NCI-H1092 (cell line): ENCODE measurements at places on chromosomes 1 and 21.

- no peak for DNase-seq
Observed at GRCh38 chr21:33116676-33117075, 46.7 kb downstream of the OLIG1 start.

- peak; percentile 26 for DNase-seq
Observed at GRCh38 chr21:43193651-43194302, 25.0 kb downstream of the CRYAA start.

DNA sequence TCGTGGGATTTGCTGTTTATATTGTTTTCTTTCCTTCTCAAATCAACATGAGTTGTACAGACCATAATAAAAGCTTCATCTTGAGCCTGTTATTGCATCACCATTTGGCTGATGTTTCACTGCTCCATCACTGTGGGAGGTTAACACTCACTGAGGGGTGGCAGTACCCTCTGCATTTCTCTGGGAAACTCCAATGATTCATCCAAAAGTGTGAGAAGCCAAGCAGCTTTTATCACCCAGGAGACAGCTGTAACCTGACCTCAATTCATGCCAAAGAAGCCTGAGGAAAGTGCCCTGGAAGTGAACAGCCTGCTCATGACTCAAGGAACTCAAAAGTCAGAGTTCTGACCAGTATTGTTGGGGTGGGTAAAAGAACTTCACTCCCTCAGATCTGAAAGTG, 84.1 kb downstream of the GPR88 start:
- DNase-seq: no peak

- DNase-seq: no peak
Observed at GRCh38 chr1:198318085-198318484, 161.3 kb downstream of the NEK7 start.

GRCh38 chr1:214445199-214445598, 106.2 kb downstream of the PTPN14 start:
- no peak for DNase-seq

DNA sequence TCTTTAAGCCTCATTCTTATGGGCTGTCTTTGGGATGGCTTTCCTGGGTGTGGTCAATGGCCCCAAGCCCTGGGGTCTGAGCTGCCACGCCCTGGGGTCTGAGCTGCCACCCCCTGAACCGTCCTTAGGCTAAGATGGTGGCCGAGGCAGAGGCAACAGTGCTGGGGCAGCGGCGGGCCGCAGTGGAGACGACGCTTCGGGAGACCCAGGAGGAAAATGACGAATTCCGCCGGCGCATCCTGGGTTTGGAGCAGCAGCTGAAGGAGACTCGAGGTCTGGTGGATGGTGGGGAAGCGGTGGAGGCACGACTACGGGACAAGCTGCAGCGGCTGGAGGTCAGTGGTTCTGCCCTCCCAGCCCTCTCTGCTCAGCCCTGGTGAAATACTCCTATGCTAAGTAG, 10.3 kb upstream of the TUFT1 start:
- DNase-seq: no peak

- DNase-seq: no peak
Observed at GRCh38 chr1:108034396-108034795, 69.4 kb upstream of the VAV3 start.

GRCh38 chr1:57831624-57832023, 407.8 kb upstream of the DAB1 start:
- DNase-seq: no peak

GRCh38 chr1:84847253-84848250, 45.5 kb downstream of the LPAR3 start:
- DNase-seq: peak; percentile 96

- DNase-seq: no peak
Observed at GRCh38 chr1:248140846-248141245, 4.1 kb upstream of the OR2M5 start.

- DNase-seq: peak; percentile 16
Observed at GRCh38 chr1:154943649-154944400, 7.3 kb upstream of the PMVK start.

GRCh38 chr1:213977486-213977842, 10.3 kb upstream of the PROX1 start:
- no peak for DNase-seq

DNA sequence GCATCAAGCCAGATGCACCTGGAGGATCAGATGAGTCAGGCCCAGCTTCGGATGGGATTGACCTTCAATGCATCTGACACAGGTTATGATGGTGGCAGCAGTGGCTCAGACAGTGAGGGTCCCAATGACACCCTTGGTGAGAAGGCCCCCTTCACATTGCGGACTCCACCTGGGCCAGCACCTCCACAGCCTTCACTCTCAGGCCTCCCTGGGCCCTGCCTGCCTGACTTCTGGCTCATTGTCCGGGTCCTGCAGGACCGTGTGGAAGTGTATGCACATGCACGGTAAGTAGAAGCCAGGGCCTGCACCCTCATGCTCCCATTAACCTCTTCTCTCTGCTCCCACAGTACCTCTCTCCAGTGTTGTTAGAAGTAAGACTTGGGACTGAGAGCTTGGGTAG, 20.8 kb downstream of the HYI start:
- no peak for DNase-seq

DNA sequence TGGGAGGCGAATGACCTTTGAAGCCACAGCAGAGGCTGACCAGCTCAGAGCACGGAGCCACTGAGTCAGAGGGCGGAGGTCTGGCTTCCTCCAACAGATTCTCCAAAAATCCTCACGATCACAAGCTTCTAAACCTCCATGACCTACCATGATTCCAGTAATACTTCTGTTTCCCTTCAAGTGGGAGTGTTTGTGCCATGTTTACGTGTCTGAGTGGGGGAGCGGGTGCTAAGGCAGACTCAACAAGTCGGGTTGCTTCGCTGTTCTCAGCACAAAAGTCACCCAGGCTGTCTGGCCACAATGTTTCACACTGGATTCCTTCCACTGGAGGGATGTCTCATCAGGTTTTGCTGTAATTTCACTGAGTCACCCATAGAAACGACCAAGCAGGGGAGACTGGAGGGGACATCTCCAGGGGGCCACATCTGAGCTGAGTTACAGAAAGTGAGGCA, 86.2 kb downstream of the SLC66A1 start:
- no peak for DNase-seq

DNA sequence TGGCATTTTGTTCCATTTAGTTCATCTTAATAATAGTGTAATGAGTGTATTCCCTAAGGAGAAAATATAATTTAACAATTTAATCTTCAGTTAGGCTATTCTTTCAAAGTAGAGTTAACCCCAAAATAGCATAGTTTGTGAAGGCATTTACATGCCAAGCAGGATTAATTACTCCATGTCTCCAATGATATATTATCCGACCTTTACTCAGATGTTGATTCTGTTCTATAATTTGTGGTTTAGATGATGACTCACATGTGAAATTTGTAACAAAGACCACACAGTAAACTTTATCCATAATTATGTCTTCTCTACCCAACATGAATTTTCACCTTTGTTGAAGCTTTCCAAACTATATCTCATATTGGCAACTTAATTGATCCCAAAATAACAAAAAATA, 2065.2 kb downstream of the MRPL39 start:
- no peak for DNase-seq

DNA sequence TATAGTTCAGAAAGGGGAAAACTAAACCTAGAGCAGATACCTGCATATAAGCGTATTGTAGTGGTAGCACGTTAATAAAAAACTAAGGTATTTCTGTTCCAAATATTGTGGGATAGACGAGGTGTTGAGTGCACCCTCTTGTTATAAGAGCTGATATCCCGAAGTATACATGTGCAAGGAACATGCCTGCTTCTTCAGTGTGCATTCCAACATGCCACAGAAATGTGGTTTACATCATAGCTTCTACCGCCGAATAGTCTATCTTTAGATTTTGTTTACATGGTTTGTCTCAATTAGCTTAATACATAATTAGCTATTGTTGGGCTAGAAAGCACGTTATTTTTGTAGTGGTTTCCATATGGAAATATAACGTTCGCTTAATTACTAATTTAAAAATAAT, 2.2 kb downstream of the CHRM3 start:
- DNase-seq: no peak

GRCh38 chr1:232382671-232383070, 247.3 kb downstream of the SIPA1L2 start:
- DNase-seq: no peak

- DNase-seq: peak; percentile 51
Observed at GRCh38 chr1:228734881-228735801, at the start of gene RHOU. TSS of gene RHOU (plus strand) at chr1:228735479. CDS start at chr1:228735743, 264 bp downstream.

DNA sequence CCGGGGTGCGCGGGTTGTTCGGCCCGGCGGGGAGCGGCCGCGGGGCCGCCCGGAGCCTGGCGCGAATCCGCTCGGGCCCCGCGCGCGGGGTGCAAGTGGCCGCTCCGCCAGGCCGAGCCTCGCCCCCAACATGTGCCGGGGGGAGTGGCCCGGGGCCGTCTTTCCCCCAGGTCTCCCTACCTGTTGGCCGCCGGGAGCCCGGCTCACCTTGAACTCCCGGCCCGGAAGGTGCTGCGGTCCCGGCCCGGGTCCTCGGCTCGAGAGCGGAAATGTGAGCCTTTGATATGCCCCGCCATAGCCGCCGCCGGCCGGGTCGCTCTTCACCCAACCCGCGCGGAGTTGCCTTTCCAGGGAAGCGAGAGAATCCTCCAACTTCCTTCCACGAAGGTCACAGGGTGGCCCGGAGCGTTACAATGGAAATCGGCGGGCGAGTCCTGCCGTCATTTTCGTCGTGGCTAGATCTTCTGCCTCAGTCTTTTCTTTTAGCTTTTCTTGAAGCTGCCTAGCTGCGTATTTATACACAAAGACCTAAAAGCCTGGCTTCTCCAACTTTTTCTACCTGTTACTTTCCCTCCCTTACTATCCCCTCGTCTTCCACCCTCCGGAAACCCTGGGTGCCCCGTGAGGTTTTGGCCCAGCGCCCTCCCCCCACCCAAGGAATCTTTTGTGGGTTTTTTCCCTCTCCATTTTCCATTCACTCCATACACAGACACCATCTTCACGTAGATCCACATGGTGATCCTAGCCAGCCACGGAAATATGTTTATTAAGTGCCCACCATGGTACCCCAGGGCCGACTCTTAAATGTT, 867 bp downstream of the PTGFRN start:
- no peak for DNase-seq

GRCh38 chr21:22083899-22084298, 1085.7 kb downstream of the NCAM2 start:
- no peak for DNase-seq

- DNase-seq: no peak
Observed at GRCh38 chr1:185158800-185159199, 1.8 kb downstream of the SWT1 start.

GRCh38 chr1:230350208-230350921, 75.8 kb downstream of the PGBD5 start:
- no peak for DNase-seq

GRCh38 chr1:62401034-62401760, 35.7 kb upstream of the USP1 start:
- no peak for DNase-seq

- no peak for DNase-seq
Observed at GRCh38 chr1:149843431-149844041, 55.8 kb upstream of the BOLA1 start.

DNA sequence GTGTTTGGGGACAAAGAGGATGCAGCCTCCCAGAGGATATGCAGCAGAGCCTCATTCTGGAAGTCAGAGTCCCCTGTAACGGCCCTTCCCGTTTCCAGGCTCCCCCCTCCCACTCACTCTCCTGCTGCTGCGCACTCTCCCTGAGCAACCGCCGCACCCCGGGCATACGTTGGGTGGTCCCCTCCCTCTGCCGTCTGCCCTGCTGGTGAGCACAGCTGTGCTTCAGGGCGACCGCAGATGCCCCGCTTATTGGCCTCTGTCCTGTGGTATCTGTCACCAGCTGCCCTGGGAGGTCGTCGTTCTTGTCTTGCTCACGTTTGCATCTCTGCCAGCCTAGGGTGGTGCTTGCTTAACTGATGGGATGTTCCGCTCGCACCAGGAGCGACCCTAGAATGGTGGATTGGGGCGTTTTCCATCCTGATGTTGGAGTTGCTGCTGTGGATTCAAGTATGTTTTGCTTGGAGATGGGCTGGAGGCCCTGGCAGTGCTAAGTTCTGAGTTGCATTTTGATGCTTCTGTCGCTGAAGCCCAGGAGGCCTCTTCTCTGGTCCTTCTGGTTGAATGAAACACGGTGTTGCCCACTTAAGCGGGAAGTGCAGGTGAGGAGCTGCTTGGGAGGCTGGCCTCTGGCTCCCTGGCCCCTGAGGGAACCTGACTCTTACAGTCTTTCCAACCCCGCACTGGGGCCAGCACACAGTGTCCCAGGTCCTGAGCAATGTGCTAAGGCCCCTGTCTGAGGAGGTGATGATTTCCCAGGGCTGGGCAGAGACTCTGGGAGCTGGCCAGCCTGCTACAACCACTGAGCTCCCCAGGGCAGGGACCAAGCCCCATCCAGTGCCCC, 3.2 kb downstream of the TMEM201 start:
- DNase-seq: no peak

- no peak for DNase-seq
Observed at GRCh38 chr1:92038695-92039346, 9.0 kb downstream of the EPHX4 start.

DNA sequence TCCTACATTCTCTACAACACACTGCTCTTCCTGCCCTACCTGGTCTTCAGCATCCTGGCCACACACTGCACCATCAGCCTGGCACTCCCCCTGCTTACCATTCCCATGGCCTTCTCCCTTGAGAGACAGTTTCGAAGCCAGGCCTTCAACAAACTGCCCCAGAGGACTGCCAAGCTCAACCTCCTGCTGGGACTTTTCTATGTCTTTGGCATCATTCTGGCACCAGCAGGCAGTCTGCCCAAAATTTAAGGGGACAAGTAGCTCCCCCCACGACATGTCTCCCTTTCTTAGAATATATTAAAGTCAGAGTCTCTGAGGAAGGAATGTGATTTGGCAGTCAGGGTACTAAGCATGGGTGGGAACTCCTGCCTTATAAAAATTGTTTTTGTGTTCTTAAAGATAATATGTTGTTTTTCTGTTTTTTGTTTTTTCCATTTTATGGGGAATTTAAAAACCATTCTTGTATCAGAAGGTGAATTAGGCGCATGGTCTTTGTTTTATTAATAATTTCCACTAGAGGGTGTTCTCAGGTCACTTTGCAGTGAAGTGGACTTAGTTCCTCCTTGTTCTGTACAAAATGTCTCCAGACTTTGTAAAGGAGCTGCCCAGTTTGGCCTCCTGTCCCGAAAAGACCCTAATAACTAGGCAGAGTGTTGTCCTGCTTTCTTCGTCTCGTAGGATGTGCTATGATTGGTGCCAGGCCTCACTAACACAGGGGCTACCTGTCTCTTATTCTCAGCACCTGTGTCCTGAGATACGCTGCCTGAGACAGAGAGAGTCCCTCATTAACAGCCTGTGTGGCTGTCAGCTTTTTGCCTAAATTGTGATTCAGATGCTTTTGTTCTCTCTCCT, 13.1 kb downstream of the UBIAD1 start:
- DNase-seq: no peak

- DNase-seq: no peak
Observed at GRCh38 chr1:26949266-26949925, 10.9 kb downstream of the KDF1 start.
